Sciatic nerve (tissue), 2 donors: ENCODE measurements at places on chromosomes 1 and 21. TPM values are rescaled to one million over a fixed set of nuclear protein-coding genes. Genes with fewer than 3 reads are reported as not detected.

DNA sequence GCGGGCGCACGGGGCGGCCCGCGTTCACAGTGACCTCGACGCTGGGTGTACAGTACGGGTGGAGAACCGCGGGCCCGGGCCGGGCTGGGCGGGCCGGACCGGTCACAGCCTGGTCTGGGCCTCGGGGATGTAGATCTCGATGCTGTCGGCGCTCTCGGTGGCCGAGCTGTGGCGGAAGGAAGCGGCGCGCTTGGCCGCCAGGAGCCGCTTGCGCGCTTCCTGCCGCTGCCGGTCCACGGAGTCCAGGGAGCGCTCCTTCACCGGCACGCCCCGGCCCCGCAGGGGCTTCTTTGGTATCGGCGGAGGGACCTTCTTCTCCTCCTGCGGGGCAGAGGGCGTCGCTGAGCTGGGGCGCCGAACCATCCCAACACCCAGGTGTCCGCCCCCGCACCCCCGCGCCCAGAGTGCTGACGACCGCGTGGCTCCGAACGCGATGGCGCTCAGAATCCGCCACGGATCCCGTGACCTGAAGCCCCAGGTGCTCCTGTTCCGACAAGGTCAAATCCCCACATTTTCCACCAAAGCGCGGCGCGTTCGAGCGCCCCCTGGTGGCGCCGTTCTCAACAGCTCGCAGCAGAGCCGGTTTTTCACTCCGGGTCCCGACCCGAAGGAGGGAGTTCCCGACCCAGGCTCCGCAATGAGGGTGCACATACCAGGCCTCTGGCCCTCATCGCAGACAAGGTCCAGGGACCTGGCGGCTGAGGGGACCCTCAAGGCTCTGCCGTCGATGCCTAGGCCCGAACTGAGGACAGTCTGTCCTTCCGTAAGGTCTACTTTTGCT lies 6.6 kb upstream of the SMIM12 start:
- peak; percentile 93 for DNase-seq

DNA sequence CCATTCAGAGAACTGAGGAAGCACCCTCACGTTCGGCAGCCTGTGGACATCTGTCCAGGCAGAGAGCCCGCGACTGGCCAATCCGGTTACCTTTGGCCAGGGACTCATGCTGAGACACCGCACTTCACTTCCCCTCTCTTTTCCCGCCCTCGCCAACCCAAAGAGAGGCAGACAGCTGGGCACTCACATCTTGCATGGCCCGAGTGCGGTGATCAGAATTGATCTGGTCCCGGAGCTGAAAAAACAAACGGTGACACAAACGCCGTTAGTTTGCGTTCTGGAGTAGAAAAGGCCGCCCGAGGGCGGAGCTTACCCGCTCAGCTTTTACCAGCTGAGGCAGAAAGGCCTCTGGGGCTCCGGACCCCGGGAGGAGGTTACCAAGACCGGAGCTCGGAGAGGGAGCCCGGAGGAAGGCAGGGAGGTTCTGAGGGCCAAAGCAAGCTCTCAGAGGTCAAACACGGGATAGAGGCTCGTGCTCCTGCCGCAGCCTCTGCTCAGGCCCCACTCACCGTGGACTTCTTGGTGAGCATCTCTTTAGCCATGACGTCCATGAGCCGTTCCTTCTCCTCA lies 376 bp downstream of the SF3A3 start:
- DNase-seq, result no peak

The CLDN14 gene
- total RNA-seq, result 1.2 TPM

The CACNA1S gene
- not detected for total RNA-seq

GRCh38 chr1:34518146-34518699 lies 236.6 kb upstream of the GJB5 start:
- no peak for DNase-seq

The PPIAL4G gene
- not detected for total RNA-seq

- no peak for DNase-seq
These were observed 145.7 kb downstream of the CLIC6 start for GRCh38 chr21:34814529-34814951.

The KCNK2 gene
- 18.2 TPM for total RNA-seq

The CD53 gene
- 40.0 TPM for total RNA-seq

- DNase-seq, result no peak
These were observed 94.7 kb upstream of the GPR52 start for GRCh38 chr1:174352883-174353608.

The ALG14 gene
- 5.6 TPM for total RNA-seq

The DMBX1 gene
- 0.13 TPM for total RNA-seq
